ENCODE measurements at places on chromosomes 12 and 14.

DNA sequence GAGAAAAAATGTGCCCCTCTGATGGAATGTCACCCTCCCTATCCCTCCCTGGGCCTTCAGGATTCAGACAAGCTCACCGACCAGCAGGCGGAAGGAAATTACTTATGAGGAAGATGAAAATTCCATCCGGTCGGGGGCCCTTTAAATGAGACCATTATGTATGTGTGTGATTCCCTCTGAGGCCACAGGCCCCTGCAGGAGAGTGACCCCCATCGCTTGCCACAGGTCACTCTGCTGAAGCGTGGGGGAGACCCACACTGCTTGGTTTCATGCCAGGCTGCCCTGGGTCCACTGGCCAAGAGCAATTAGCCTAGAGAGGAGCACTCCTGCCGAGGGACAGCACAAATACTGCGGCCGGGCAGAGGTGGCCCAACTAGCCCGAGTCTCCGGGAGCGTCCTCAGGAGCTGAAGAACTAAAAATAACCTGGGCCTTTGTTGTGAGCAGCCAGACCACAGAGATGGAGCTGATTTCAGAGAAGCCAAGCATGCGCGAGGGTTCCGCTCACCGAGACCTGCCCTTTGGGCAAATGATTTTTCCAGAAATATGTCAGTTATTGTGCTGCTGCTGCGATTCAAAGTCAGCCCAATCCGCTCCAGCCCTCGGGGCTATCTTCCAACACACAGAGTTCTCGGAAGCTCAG, 276.4 kb downstream of the DPF3 start:
- DNase-seq: peak; percentile 15
- no peaks in the 10 kb centered on the region for H3K27me3 ChIP-seq
- no peak overlapping the region for H3K27ac ChIP-seq
- no peak overlapping the region for H3K4me3 ChIP-seq
- no peaks in the 10 kb centered on the region for H3K36me3 ChIP-seq
- no peaks in the 10 kb centered on the region for H3K4me1 ChIP-seq

- DNase-seq: no peak
- no peaks in the 10 kb centered on the region for H3K4me1 ChIP-seq
- H3K27me3 ChIP-seq: no peaks in the 10 kb centered on the region
- no peak overlapping the region for H3K27ac ChIP-seq
- H3K4me3 ChIP-seq: no peak overlapping the region
These were observed 58.7 kb downstream of the STX2 start for GRCh38 chr12:130780325-130780724.

- H3K4me3 ChIP-seq: no peak overlapping the region
- DNase-seq: no peak
- no peaks in the 10 kb centered on the region for H3K36me3 ChIP-seq
- peaks cover 5% of the 10 kb centered on the region for H3K4me1 ChIP-seq
These were observed 24.5 kb downstream of the PPFIBP1 start for GRCh38 chr12:27548301-27549199.

DNA sequence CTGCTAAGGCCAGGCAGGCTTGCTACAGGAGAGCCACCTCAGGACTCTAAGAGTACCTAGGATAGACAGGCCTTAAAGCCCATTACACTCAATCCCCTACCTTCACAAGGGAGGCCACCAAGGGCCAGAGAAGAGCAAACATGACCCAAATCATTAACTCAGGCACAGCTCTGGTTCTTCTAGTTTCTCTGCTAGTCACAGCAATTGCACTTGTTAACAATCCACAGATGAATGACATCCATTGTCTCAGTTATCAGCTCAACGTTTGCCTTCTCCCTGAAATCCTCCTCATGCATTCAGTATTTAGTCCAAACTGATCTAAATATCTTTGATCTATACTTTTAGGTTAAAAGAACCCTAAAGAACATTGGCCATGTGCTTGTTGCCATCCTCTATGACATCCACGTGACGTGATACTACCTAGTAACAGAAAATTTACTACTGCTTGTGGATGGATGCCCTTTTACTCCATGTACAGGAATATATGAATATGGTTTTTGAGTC, 164.5 kb downstream of the STXBP6 start:
- no peaks in the 10 kb centered on the region for H3K4me1 ChIP-seq
- no peaks in the 10 kb centered on the region for H3K27me3 ChIP-seq
- no peak overlapping the region for H3K4me3 ChIP-seq
- H3K27ac ChIP-seq: no peak overlapping the region
